ENCODE measurements at places on chromosomes 6 and 20.

- no peak for DNase-seq
Measured at GRCh38 chr6:51141080-51141479, 322.4 kb downstream of the TFAP2B start.

GRCh38 chr6:67630146-67630545 lies 1004.9 kb upstream of the ADGRB3 start:
- DNase-seq = no peak

GRCh38 chr20:51128198-51128597 lies 105.3 kb upstream of the KCNG1 start:
- DNase-seq = peak; percentile 52

DNA sequence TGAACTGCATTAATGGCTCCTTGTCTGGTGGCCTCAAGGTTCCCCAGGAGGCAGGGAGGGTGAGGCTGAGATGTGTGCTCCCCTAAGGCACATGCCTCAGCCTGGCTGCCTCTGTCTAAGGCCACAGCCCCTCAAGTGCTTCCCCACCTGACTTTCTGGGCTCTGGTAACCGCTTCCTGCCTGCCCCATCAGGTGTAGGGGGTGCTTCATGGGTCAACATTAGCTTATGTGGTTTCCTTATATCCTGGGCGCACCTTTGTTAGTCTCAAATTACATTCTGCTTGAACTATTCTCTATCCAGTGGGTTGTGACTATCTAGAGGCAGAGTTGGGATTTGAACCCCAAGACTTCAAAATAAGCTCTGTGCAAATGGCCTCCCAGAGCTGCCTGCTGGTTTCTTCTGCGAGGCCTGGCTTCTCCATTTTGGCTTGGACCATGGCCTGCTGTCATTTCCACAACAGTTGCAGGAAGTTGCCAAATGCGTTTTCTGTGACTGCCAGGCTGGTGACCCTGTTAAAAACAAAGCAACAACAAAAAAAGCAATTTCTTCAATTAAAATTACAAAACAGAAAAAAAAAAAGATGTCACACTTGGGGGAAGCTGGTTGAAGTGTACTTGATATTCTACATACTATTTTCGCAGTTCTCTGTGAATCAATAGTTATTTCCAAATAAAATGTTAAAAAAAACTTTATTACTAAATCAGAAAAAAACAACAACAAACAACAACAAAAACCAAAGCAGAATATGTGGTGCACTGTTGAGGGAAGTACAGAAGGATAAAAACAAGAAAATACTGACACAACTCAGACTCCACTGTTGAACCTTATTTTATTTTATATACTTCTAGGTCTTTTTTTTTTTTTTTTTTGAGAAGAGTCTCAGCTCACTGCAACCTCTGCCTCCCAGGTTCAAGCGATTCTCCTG lies 20.0 kb upstream of the ZNFX1 start:
- DNase-seq = no peak

- DNase-seq = no peak
Measured at GRCh38 chr6:48973491-48973890, 489.6 kb downstream of the MMUT start.
